T follicular helper cell (primary cell): ENCODE measurements at places on chromosomes 13 and 19.

- no peak for DNase-seq
Measured at GRCh38 chr13:106139377-106139776, 396.1 kb downstream of the EFNB2 start.

DNA sequence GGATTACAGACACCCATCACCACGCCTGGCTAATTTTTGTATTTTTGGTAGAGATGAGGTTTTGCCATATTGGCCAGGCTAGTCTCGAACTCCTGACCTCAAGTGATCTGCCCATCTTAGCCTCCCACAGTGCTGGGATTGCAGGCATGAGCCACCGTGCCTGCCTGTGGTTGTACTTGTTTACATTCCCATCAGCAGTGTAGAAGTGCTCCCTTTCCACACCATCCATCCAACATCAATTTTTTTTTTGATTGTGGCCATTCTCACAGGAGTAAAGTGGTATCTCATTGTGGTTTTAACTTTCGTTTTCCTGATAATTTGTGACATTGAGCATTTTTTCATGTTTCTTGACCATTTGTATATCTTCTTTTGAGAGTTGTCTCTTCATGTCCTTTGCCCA lies 1019.4 kb upstream of the SLC10A2 start:
- DNase-seq, result no peak

- no peak for DNase-seq
Measured at GRCh38 chr13:46687810-46688209, 109.2 kb downstream of the ESD start.

GRCh38 chr13:80048030-80048429 lies 292.9 kb downstream of the SPRY2 start:
- DNase-seq, result no peak

DNA sequence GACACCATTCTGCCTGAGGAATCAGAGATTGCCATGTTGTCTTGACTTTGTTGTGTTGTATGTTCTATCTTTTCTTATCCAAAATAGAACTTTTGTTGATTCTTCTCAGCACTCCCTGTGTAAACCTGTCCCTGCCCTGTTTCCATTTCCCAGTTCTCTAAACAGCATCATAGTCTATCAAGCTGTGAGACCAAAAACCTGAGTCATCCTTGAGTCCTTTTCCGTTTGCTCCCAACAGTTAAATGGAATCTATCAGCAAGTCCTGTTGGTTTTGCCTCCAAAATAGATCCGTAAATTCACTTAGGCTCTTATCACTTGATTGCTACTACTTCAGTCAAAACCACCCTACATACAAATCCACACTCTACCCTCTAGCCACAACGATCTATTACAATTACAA lies 667.1 kb downstream of the PCDH9 start:
- DNase-seq, result no peak

DNA sequence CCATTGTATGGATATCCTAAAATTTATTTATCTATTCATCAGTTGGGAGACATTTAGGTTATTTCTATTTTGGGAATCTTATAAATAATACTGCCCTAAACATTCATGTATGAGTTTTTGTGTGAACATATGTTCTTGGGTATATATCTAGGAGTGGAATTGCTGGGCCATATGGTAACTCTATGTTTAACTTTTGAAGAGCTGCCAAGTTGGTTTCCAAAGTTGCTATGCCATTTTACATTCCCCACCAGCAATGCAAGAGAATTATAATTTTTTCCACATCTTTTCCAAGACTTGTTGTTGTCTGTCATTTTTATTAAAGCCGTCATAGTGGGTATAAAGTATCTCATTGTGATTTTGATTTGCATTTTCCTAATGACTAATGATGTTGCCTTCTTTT lies 48.2 kb upstream of the CALM3 start:
- no peak for DNase-seq

GRCh38 chr13:85140192-85140591 lies 659.0 kb downstream of the SLITRK6 start:
- no peak for DNase-seq

DNA sequence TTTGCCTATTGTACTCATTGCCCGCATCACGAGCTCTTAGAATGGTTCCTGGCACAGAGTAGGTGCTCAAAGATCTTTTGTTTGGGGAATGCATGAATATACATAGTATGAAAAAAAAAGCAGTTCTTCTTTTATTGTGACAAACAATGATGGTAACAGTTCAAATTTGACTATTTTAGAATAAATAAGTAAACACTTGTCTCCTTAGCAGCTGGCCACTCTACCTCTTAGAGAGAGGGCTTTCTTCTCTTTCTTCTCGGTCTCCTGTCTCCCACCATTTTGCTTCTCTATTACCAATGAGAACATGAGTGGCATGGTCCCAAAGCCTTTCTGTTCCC lies 639 bp upstream of the SLAIN1 start:
- DNase-seq, result no peak

DNA sequence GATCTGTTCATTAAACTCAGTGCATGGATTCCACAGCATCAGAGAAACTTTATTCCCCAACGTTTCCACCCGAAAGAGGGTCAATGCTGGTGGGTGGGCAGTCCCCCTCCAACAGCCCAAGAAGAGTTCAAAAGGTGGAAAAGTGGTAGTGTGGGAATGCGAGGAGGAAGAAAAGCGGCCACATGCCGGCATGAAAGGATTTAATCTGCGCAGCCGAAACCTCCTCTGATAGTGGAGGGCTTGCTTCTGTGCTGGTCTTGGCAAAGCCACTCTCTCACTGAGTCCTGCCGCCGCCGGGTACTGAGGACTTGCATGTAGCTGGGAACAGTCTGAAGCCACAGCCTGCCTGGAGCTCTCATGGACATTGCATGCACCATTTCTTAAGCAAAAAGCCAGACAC lies 136.2 kb upstream of the ZNF536 start:
- no peak for DNase-seq

DNA sequence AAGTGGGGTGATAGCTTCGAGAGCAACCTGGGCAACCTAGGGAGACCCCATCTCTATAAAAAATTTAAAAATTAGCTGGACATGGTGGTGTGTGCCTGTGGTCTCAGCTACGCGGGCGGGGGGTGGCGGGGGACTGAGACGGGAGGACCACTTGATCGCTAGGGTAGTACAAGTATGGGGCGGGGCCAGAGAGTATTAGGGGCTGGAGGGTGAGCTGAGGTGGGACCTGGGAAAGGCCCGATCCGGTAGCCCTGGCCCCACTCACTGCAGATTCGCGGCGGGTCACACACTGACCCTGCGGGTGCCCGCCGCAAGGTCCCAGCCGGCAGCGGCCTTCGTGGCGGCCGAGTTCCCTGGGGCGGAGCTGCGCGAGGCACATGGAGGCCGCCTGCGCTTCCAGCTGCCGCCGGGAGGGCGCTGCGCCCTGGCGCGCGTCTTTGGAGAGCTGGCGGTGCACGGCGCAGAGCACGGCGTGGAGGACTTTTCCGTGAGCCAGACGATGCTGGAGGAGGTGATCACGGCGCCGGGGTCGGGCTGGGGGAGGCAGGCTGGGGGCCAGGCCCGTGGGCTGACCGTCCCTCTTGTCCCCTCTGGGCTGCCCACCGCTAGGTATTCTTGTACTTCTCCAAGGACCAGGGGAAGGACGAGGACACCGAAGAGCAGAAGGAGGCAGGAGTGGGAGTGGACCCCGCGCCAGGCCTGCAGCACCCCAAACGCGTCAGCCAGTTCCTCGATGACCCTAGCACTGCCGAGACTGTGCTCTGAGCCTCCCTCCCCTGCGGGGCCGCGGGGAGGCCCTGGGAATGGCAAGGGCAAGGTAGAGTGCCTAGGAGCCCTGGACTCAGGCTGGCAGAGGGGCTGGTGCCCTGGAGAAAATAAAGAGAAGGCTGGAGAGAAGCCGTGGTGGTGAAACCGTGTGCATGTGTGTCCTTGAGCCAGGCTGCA lies 2.0 kb upstream of the ARHGAP45 start:
- DNase-seq, result peak; percentile 59

DNA sequence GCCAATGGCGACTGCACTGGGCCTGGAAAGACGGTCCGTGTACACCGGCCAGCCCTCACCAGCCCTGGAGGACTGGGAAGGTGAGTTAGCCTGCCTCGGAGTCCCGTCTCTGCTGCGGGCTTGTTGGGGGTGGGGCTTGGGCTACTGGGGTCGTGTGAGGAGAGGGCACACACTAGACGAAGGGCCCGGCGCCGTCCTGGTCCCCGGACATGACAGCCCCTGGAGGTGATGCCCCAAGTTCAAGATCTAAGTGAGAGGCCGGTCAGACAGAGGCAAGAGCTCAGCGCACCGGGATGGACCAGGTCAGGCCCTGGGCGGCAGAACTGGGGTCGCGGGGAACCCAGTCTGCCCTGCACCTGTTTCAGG lies 1.6 kb downstream of the CILP2 start:
- no peak for DNase-seq

- DNase-seq, result no peak
Measured at GRCh38 chr19:728011-728410, 19.3 kb downstream of the PALM start.

GRCh38 chr13:112066624-112067004 lies 335 bp upstream of the SOX1 start:
- DNase-seq, result peak; percentile 55

- no peak for DNase-seq
Measured at GRCh38 chr13:74479124-74479523, 344.9 kb upstream of the KLF12 start.

GRCh38 chr19:50833117-50833801 lies at the start of gene KLK15:
KLK15 (minus strand) TSS chr19:50833574; CDS start chr19:50831492, 2,082 bp downstream.
- DNase-seq, result no peak

GRCh38 chr13:43732726-43733125 lies 54.0 kb downstream of the ENOX1 start:
- no peak for DNase-seq

DNA sequence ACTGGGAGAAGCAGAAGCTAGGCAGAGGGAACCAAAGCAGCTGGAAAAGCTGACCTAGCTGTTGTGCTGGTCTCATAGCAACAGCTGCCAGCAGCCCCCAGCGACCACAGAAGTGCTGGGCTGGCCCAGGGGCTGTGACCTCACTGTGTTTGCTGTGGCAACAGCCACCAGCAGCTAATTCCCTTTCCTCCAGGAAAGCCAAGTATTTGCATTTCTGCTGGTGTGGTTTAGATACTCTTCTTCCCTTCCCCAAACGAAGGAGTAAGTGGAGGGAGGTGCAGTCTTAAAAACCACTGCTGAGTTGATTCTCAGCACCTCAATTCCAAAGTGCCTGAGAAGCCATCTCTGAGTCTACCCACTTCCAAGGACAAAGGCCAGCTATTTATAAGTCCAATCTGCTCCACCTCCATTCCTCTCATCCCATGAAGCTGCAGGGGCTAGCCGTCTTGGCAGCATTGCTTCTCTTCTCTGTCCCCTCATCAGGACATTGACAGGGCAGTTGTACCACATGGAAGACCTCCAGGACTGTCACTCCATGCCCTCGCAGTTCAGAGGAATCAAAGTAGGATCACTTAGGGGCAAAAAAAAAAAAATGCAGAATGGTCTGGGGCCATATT lies 11.5 kb upstream of the CCDC97 start:
- peak; percentile 52 for DNase-seq

DNA sequence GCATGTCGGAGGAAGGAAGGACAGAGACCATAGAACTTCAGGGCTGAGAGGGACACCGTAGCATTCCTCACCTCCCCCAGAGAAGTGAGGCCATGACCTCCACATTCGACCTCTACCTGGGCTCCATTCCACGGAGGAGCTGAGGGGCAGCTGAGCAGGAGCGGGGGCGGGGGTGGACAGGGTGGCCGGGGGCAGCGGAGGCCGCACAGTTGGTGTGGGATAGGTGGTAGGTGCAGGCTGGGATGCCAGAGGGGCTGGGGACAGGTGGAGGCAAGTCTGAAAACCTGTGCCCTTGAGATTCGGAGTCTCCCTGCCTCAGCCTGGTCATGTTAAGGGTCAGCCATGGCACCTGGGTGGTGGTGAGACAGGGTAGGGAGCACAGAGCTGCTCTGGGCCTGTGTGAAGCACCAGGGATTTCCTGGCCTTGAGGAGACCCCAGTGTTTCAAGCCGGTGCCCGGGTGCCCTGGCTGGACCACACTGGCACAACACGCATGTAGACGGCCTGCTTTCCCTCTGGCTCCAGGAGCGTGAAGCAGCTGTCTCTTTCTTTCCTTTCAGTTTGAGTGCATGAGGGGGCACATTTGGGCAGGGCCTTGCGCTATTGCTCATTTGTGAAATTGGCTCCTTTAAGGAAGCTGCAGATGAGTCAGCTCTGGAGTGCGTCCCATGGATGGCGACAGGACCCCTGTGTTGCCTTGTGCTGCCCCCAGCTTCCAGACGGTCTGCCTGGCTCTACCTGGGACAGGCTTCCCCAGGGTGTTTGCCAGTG lies 51.8 kb downstream of the TSSK6 start:
- DNase-seq, result no peak

GRCh38 chr19:6378041-6378440 lies 2.3 kb upstream of the PSPN start:
- no peak for DNase-seq

DNA sequence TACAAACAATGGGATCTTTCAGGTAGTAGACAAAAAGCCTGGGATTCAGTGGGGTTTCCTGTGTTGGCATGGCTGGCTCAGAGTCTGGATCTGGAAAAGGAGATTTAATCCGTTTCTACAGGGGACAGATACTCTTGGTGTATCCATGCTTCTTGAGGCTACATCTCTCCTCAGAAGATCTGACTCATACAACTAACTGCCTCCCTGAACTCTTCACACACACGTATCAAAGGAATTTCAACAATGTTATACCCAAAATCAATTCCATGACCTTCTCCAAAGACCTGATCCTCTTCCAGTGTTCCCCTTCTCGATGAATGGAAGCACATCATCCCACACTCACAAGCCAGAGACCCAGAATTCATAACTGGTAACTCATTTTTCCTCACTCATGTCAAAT lies 435.3 kb upstream of the NBEA start:
- no peak for DNase-seq

- DNase-seq, result no peak
Measured at GRCh38 chr13:100035936-100036335, 53.0 kb upstream of the PCCA start.

- DNase-seq, result no peak
Measured at GRCh38 chr19:5345895-5346386, 5.3 kb upstream of the PTPRS start.

- DNase-seq, result no peak
Measured at GRCh38 chr19:46859637-46860124, 1.1 kb upstream of the ARHGAP35 start.

DNA sequence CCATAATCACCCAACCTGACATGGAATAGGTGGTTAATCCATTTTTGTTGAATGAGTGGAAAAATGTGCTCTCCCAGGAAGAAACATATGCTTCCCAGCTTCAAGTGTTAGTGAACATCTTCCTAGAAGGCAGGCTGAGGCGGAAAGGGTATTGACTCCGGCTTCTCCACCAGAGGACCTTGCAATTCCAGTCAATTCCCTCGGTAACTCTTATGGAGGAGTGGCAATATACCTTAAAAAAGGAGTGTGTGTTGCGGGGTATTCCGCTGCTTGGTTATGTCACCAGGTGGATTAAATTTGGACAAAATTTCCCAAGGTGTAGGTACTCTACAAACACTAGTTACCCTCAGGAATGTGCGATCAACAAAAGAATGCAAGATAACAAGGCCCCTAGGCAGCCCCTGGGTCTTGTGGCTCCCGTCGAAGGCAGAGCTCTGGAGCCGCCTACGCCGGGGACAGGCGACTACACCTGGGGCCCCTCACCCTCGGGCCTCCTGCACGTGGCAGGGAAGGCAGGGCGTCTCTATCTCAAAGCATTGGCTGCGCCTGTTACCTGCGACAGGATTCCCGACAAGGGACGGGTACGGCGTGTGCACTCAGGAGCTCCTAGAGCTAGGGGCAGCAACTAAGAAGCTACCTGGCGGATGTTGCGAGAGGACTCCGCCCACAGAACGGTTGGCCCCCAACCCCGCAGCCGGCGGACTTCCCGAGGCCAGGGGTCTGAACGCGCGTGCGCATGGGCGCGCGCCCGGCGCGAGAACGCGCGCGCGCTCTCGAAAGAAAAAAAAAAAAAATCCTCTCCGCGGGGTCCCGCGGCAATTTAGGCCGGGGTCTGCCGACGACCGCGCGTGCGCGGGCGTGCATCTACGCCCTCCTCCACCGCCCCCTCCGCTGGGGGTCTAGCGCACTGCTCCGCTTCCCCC lies at the start of gene WDR87:
Gene WDR87 (minus strand): TSS at position 649 of the 923 bp plus-strand sequence. CDS start 8,355 bp downstream, outside the sequence.
- peak; percentile 29 for DNase-seq
